Cerebellum (tissue), 4 donors: ENCODE measurements at places on chromosomes 1 and 21.

- no peak for DNase-seq
Measured at GRCh38 chr1:182598296-182598695, 5.9 kb downstream of the RGS16 start.

DNA sequence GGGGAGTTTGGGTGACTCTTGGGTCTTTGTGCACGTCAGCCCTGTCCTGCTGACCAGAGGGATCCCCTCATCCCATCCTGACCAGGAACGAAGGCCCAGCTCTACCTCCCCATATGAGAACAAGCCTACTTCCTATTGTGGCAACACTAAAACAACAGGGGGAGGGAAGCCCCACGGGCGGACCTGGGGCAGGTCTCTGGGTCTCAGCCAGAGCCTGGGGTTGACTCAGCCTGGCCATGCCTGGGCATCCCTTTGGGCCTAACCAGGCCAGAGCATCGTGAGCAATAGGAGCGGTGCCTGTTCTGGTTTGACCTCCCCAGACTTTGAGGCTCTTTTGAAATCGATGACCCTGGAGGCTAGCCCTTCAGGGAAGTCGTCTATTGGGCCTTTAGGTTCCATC lies 16.8 kb downstream of the RPS6KA1 start:
- no peak for DNase-seq

GRCh38 chr21:25062061-25062460 lies 545.2 kb downstream of the MRPL39 start:
- no peak for DNase-seq

- no peak for DNase-seq
Measured at GRCh38 chr1:194118086-194118485, 931.7 kb upstream of the B3GALT2 start.

DNA sequence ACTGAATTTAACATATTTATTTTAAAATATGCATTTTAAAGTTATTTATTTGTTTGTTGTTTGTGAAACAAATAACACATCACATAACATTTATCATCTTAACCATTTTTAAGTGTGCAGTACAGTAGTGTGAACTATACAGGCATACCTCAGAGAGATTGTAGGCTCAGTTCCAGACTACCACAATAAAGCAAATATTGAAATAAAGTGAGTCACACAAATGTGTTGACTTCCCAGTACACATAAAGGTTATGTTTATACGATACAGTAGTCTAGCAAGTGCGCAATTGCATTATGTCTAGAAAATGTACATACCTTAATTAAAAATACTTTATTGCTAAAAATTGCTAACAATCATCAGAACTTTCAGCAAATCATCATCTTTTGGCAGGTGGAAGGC lies 739.4 kb upstream of the ADGRL4 start:
- DNase-seq: no peak

- DNase-seq: no peak
Measured at GRCh38 chr1:95034506-95034905, 38.2 kb downstream of the ALG14 start.

DNA sequence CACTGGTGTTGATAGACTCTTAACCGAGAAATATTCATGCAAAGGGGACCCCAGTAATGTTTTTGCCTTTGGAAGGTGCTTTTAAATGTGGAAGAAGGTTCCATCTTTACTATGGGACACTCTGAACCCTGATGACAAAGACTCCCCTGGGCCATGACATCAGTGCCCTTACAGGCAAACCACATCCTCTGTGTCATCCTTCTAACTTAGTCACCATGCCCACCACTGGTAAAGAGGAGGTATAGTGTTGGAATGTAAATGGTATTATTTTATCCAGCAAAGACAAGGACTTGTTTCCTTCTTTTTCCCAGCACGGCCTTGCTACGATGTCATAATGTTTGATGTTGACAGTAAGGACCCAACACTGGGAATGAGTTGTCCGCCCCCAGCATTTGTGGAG lies 12.6 kb downstream of the METTL13 start:
- DNase-seq: no peak

DNA sequence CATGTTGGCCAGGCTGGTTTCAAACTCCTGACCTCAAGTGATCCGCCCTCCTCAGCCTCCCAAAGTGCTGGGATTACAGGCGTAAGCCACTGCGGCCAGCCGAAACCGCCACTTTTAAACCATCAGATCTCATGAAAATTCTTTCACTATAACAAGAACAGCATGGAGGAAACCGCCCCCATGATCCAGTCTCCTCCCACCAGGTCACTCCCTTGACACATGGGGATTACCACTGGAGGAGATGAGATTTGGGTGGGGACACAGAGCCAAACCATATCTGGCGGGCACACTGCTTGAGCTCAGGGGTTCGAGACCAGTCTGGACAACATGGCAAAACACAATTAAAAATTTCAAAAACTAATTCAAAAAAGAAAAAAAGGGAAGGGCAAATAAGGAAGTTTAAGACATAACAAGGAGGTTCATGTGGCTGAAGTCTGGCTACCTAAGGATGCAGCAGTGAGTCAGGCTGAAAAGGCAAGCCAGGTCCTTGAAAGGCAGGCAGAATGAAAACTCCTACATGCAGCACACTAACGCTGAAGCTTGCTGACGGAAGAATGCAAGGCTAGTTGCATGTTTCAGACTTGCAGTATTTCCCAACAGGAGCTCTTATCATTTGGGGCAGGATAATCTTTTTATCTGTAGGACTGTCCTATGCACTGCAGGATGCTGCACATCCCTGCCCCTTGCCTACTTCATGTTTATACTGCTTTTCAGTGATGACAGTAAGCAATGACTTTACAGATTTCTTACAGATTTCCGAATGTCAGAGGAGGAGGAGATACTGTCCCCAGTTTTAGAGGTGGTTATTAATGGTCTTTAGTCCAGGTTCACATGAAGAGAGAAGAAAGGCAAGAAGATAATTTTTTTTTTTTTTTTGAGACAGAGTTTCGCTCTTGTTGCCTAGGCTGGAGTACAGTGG lies 49.3 kb downstream of the FBXO42 start:
- DNase-seq: no peak

- no peak for DNase-seq
Measured at GRCh38 chr1:247908766-247909165, 11.3 kb upstream of the OR2T8 start.

DNA sequence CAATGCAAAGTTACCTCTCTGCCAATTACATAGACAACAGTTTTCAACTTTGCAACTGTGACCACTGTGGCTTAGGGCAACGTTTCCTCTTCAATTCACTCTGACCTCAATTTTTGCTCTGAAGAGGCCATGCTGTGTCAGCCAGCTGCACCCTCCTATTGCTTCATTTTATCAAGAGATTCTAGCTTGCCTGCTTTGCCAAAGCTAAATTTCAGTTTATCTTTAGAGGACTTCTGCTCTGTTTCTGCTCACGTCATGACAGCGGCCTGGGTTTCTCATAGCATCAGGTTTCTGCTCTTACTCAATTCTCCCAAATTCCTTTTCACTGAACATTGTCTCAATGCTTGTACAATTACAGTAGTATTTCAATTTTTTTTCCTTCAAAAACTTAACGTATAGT lies 154.6 kb downstream of the PLA2G4A start:
- DNase-seq: no peak

DNA sequence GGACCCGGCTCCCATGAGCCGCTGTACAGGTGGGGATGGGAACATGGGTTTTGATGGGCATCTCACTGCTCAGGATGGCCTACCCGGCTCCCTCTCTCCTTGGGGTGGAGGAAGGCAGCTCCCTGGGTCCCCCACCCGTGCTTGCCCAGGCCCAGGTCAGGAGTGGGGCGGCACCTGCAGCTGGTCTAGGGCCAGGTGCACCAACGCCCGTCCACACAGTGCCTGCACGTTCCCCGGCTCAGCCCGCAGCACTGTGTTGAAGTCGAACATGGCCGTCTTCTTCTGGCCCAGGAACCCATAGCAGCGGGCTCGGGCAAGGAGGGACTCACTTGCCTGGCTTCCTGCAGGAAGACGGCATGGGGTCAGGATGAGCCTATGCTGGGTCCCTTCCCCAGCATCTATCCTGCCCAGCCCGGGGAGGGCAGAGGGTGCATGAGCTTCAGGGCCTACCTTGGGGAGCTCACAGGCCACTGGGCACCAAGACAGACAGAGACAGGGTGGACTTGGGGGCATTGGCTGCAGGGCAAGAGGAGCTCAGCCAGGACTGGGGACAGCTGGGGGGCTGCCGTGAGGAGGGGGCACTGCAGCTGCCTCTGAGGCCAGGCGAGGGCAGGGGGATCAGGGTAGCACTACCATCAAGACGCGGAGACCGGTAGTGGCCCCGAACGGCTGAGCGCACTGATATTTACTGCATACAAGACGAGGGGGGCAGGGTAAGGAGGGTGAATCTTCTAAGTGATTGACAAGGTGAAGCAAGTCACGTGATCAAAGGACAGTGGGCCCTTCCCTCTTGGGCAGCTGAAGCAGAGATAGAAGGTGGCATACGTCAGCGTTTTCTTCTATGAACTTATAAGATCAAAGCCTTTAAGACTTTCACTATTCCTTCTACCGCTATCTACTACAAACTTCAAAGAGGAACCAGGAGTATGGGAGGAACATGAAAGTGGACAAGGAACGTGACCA lies 17.8 kb downstream of the TTC34 start:
- DNase-seq: no peak

GRCh38 chr1:198883184-198883583 lies 244.3 kb downstream of the PTPRC start:
- no peak for DNase-seq

GRCh38 chr1:17605582-17606344 lies 66.3 kb downstream of the ARHGEF10L start:
- no peak for DNase-seq

DNA sequence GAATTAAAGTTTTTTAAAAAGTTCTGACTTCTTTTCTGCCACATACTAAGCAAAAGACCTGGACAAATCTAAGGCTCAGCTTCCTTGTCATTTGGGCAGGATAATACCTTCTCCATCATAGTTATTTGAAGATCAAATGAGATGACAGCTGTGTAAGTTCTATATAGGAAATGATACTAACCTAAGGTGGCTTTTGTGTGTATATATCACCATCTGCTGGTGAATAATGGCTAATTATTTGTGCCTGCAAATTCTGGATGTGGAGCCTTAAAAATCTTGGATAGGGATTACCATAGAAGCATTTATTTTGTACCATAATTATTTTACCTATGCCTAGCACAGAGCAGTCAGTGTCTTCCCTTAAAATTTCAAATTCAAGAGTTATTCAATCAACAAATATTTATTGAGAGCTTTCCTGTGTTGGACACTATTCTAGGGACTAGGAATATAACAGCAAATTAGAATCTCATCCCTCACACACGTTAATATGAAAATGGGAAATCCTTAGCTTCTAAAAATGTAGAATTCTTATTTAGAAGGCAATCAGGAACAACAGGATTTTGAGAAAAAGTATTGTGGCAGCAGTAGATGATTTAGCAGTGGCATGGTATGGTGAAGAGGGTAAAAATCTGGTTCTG lies 89.8 kb downstream of the TMEM200B start:
- peak; percentile 69 for DNase-seq

- no peak for DNase-seq
Measured at GRCh38 chr1:219105893-219106292, 67.8 kb upstream of the LYPLAL1 start.
